ENCODE measurements at places on chromosomes 7 and 10.

DNA sequence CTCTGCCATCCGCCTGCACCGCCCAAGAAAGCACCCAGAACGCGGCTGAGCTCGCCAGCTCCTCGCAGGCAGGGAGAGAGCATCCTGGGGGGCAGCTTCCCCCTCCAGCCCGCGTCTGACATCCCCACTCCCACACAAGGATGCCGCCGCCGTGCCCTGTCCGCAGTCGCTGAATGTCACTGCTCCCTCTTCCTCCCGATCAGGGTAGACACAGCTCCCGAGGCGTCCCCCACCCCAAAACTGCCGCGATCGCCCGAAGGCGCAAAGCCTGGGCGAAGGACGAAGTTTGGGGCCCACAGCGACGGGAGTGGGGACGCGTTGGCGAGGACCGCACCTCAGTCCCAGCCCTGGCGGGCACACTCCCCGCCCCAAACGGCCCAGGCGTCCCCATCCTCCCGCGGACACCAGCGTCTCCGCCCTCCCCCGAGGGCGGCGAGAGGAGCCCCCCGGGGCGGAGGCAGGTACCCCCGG, 1.5 kb upstream of the KAT6B start:
- DNase-seq = peak; percentile 85

DNA sequence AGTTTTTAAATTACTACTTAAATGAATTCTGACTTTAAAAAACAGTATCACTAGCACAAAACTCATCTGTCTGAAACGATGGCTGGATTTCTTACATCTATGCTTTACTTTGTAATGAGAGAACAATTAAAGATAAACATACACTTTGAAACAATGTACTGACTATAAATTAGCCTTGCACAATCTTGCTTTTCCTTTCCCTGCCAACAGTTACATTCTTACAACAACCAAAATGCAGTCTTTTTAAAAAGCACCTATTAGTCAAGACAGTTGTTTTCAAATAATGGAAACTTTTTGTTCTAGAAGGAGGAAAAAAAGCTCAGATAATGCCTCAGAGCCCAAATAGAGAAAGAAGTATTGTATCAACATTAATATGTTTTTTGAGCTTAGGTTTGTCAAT, 153.3 kb downstream of the ELMO1 start:
- DNase-seq = no peak

DNA sequence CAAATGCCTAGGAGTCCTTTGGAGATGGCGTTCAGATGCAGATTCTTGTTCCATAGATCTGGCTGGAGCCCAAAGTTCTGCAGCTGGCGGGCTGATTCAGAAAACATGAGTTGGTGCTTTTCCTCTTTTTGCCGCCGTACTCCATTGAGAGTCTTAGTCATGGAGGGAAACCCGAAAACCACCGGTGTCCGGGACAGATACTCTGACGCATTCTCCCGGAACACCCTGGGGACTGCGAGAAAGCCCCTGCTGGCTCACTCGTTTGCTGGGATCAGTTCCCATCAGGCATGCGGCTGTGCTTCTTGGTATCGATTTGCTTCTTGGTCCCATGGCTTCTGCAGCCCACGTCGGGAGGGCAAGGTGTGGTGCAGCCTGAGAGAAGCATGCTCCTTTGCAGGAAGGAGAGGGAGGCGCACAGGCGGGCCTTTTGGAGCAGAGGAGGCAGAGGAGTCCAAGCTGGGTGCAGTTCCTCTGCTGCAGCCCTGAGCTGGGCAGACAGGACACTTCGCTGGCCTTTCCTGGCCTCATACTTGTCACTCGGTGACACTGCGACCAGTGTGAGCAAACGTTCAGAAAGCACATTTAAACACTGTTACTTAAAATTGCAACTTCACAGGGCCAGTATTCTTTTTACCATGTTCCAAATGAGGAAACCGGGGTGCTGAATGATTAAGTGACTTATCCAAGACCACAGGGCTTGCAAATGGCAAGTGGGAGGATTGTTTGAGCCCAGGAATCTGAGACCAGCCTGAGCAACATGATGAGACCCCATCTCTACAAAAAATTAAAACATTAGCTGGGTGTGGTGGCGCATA, 30.6 kb upstream of the PFKFB3 start:
- DNase-seq = no peak

DNA sequence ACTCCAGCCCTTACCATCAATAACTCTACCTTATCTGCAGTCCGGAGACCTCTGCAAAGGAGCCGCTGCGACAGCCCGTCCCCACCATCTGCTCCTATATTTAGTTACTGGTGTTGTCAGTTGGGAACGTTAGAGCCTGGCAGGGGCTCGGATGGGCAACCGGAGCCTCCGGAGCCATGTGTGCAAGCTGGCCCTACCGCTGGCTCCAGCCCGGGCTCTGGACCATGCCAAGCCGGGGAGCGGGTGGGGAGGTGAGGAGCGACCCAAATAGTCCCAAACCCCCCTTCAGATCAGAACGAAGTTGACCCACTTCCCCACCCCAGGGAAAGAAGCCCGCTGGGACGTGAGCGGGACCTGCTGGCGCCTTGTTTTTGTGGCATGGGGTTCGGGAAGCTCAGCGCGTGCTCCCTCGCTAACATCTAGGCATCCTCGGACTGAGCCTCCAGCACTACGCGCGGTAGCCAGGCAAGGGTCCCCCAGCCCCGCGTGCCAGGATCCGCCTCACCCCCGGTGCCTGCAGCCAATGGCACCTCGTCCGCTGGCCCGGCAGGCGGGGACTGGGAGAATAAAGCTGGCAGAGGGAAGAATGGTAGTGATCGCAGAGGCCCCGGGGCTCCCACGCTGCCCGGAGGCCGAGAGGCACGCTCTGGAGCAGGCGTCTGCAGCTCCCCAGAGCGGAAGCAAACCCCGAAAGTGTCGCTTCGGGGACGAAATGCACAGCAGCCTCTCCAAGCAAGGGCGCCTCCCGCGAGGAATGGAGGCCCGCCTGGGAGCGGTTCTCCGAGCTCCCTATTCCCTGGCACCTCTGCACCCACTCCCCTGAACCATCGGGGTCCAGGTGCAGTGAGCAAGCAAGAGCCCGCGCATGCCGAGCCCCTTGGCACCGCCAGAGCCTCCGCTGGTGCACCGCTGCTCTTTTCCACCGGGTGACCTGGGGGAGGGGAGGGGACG, 679 bp downstream of the LRRC20 start:
- DNase-seq = no peak

GRCh38 chr10:96665306-96665705, 55.0 kb downstream of the PIK3AP1 start:
- DNase-seq = no peak

DNA sequence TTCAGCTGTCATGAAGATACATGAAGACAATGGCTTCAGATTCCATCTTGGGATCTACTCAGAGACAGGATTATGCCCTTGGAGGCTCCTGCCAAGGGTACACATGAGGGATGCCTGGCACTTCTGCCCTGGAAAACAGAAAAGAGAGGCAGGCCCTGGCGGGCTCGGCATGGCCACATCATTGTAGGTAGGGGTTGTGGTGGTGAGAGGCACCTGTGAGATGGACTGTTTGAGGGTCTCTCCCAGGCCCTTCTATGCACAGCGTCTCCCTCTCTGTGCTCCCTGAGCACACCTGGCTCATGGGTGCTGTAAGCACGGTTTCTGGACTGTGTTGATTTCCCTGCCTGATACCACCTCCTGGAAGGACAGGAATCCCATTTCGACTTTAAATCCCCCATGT, 304.3 kb downstream of the GLRX3 start:
- no peak for DNase-seq

DNA sequence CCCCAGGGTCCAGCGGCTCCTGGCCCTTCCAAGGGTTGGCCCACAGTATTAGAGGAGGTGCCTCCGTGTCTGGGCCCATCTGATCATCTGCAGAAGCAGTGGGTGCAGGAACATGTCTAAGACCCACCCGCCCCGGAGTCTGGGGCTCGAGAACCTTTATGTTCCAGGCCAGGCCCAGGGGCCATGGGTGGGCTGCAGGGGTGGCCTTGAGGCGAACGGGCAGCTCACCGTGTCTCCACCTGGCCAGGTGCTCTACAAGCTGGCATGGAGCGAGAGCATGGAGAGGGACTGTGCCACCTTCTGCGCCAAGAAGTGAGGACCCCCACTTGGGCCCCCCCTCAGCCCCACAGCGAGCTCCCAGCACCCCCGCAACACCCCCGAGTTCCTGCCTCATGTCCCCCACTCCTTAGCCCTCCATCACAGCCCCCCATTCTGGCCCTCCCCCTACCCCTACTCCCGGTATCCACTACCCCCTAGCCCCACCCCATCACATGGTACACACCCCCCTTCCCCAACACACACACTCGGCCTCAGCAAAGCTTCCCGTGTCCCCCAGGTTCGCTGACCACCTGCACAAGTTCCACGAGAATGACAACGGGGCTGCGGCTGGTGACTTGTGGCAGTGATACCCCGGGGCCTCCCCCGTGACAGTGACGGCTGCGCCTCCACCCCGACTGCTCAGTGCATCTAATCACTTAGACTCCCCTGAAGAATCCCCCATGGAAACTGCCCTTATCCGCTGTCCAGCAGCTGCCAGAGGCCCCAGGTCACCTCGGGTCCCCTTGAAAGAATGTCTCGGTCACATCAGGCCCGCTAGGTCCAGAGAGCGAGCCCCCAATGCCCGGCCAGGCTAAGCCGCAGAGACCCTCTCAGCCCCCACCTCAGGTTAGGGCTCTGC, 4.0 kb upstream of the SH2B2 start:
- no peak for DNase-seq
